Gastrocnemius medialis (tissue), 4 donors: ENCODE measurements at places on chromosomes 6 and 20. TPM values are rescaled to one million over a fixed set of nuclear protein-coding genes. Genes with fewer than 3 reads are reported as not detected.
A peak's percentile ranks its signal among the peaks of the same experiment; 100 is the strongest.

Gene SLC25A27
- 24.2 TPM for total RNA-seq

Gene TCEA2
- total RNA-seq = 8.4 TPM

Gene SIRPB1
- 1.8 TPM for total RNA-seq

Gene UST
- 2.3 TPM for total RNA-seq

Gene KIAA1755
- total RNA-seq = 0.41 TPM

Gene SERAC1
- total RNA-seq = 15.5 TPM

Gene AURKA
- total RNA-seq = 1.6 TPM

GRCh38 chr6:170316071-170316470, 9.5 kb downstream of the FAM120B start:
- peaks cover 31% of the 10 kb centered on the region for H3K4me1 ChIP-seq
- H3K4me3 ChIP-seq = no peak overlapping the region
- no peak for DNase-seq
- H3K36me3 ChIP-seq = no peaks in the 10 kb centered on the region

DNA sequence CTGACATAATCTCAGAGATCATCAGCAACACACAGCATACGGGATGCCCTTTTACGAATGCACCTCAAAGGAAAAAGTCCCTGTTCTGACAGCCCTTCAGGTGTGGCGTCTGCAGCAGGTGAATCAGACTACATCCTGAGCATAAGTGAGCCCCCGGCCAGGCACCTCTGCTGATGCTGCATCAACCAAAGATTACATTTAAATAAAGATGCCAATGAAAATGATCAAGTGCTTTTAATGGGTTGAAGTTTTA, 58.7 kb downstream of the INSM1 start:
- no peak for DNase-seq
- H3K27me3 ChIP-seq = no peaks in the 10 kb centered on the region
- H3K27ac ChIP-seq = no peak overlapping the region
- H3K4me1 ChIP-seq = peaks cover 8% of the 10 kb centered on the region
- no peak overlapping the region for H3K4me3 ChIP-seq

DNA sequence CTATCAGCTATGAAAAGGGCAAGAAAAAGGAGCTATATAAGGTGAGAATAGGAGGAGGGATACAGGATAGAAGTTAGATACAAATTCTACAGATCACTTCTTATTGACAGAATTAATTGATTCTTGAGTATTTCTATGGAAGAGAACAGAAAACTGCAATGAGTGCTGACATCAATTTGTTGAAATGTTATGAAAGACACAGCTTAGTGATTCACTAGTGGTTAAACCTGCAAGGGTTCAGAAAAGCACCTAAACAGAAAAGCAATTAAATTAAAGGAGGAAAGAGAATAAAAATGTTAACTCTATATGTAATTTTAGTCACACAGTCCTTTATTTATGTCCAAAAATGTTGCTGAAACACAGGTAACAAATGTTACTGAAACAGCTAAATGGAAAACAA, 254.4 kb upstream of the RUNX2 start:
- H3K27ac ChIP-seq = no peak overlapping the region
- H3K4me3 ChIP-seq = no peak overlapping the region
- no peaks in the 10 kb centered on the region for H3K4me1 ChIP-seq

DNA sequence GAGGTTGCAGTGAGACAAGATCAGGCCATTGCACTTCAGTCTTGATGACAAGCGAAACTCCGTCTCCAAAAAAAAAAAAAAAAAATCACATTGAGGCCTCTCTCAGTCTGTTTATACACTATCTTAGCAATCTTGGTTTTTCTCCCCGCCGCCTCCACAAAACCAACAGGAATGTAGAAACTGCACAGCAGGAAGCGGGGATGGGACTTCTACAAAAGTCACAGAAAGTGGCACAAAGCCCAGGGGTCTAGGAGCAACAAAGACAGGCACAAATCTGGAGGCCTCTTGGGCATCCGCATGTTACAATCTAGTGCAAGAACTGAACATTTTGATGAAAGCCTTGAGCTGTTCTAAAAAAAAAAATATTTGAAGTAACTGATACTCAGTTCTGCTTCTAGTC, 48.6 kb downstream of the KDM1B start:
- no peak for DNase-seq
- H3K36me3 ChIP-seq = peaks cover 28% of the 10 kb centered on the region
- H3K27ac ChIP-seq = no peak overlapping the region
- no peak overlapping the region for H3K4me3 ChIP-seq

DNA sequence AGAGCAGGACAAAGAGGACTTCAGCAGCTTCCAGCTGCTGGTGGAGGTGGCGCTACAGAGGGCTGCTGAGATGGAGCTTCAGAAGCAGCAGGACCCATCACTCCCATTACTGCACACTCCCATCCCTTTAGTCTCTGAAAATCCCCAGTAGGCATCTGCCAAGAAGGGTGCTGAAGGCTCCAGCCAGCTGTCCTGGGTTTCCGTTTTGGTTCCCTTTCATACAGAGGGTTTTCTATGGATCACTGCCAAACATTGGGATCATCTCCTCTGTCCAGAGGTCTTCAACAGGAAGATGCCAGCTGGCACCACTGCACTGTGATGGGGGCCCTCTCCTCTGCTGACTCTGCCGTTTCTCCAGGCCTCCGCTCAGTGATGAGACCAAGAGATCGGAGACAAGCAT, 14.3 kb upstream of the RAB5IF start:
- no peaks in the 10 kb centered on the region for H3K4me1 ChIP-seq
- H3K36me3 ChIP-seq = no peaks in the 10 kb centered on the region
- no peak overlapping the region for H3K27ac ChIP-seq
- H3K27me3 ChIP-seq = no peaks in the 10 kb centered on the region

DNA sequence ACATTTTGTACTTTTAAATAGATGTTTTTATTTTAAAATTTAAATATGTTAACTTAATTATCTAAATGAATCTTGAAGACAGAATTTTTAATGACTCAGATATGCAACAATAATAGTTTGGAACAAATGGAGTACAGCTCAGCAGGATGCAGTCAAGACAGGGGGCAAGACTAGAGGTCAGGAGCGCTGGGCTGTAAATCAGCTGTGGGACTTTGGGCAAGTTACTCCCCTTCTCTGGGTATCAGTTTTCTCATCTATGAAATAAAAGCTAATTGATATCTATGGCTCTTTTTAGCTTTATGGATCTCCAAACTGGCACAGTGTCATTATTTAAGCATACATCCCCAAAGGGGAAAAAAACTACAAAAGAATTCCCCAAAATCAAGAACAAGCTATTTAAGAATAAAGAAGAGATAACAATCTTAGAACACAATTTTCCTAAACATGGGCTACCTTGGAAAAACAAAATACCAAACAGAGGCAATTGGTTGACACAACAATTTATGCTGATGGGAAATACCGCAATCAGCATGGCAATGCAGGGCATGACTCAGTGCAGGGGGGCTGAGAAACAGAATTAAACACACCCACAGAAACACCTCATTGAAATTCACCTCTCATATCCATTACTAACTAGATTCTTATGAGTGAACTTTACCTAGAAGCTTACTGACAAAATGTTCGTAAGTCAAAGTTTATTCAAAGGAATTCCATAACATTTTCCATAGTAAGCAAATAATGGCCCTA, 188.2 kb downstream of the SIM1 start:
- H3K27me3 ChIP-seq = no peaks in the 10 kb centered on the region
- no peaks in the 10 kb centered on the region for H3K4me1 ChIP-seq
- H3K27ac ChIP-seq = no peak overlapping the region
- H3K4me3 ChIP-seq = no peak overlapping the region
- DNase-seq = no peak

DNA sequence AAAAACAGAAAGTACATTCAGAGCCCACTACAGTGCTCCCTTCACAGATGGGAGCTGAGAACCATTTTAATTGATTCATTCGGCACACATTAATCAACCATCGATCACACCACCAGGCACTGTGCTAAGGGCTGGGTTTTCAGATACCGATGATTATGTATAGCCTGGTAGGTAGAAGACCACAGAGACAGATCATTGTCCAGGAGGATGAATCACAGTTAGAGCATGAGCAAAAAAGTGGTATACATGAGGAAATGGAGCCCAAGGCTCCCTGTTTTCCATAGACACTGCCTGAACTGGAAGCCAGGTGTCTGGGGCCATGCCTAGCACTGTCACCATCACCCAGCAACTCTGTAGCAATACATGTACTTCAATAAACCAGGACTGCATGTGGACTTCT, 9.0 kb upstream of the PRDM1 start:
- no peak for DNase-seq
- H3K36me3 ChIP-seq = no peaks in the 10 kb centered on the region
- no peaks in the 10 kb centered on the region for H3K4me1 ChIP-seq
- H3K27ac ChIP-seq = no peak overlapping the region
- H3K27me3 ChIP-seq = no peaks in the 10 kb centered on the region

- peak overlapping the region; percentile 80 for H3K27ac ChIP-seq
- H3K4me3 ChIP-seq = no peak overlapping the region
- H3K36me3 ChIP-seq = no peaks in the 10 kb centered on the region
- H3K4me1 ChIP-seq = peaks cover 47% of the 10 kb centered on the region
Measured at GRCh38 chr6:13526357-13526726, 38.9 kb upstream of the GFOD1 start.
